ENCODE measurements at places on chromosomes 16 and 17.

- no peak for DNase-seq
These were observed 27.5 kb downstream of the ASPA start for GRCh38 chr17:3503285-3503684.

- DNase-seq = no peak
These were observed 17.3 kb downstream of the BAHCC1 start for GRCh38 chr17:81412490-81413093.

GRCh38 chr17:57395721-57396321 lies 139.5 kb downstream of the MSI2 start:
- DNase-seq = no peak

DNA sequence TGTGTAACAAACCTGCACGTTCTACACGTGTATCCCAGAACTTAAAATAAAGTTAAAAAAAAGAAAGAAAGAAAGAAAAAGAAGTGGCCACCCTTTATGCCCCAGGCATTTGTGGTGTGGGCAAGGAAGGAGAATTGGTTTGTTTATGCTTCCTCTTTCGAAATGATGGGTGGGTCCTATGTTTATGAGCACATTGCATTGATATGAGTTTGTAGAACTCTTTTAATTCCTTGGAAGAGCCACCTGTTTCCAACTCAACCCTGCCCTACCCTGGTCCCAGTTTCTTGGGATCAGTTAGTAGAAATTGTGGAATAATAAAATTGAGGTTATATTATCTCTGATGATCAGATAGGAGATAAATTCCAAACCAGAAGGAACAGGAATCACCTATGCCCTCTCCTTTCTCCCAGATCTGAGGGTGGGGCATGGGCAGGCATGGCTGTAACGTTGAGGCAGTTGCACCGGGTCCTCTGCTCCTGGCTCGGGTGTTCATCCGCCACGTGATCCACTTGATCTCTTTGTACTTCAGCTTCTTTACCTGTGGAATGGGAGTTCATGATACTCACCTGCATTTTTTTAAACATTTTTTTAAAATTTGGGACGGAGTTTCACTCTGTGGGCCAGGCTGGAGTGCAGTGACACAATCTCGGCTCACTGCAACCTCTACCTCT lies 15.9 kb downstream of the CHAD start:
- no peak for DNase-seq

DNA sequence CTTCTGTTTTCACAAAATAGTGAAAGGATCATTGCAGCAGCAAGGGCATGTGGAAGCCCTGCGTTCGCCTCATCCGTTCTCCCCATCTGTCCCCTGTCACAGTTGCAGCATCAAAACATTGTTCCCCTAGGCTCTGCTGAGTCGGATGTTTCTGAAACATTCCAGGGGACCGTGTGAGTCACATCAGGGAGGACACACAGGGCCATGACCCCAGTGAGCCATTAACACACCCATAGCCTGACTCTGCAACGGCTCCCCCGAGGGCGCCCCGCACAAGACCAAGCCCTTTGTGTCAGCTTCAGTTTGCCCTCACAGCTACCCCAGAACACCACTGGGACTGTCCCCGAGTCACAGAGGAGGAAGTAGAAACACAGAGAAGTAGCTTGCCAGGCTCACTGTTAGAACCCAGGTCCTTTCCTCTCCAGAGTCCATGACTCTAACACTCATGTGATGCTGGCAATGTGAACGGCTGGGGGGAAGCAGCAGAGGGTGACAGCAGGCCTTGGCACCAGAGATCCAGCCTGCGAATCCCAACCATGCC lies 63.3 kb upstream of the HSBP1 start:
- no peak for DNase-seq

DNA sequence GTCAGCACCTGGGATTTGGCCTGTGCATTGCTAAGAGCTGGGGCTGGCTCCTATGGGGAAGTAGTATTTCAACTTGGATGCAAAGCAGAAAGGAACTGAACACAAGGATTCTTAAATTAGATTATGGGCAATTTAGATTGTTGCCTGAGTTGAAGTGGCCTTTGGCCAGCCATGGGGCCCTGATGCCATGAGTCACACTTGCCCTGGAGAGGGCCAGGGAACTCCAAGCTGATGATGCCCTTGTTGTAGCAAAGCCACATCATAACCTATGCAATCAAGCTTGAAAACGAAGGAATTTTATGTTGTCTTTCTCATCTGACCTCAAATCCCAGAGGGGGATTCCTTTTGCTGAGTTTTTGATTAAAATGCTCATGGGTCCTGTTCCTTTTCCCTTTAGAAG lies 3.9 kb upstream of the SPATA32 start:
- no peak for DNase-seq

DNA sequence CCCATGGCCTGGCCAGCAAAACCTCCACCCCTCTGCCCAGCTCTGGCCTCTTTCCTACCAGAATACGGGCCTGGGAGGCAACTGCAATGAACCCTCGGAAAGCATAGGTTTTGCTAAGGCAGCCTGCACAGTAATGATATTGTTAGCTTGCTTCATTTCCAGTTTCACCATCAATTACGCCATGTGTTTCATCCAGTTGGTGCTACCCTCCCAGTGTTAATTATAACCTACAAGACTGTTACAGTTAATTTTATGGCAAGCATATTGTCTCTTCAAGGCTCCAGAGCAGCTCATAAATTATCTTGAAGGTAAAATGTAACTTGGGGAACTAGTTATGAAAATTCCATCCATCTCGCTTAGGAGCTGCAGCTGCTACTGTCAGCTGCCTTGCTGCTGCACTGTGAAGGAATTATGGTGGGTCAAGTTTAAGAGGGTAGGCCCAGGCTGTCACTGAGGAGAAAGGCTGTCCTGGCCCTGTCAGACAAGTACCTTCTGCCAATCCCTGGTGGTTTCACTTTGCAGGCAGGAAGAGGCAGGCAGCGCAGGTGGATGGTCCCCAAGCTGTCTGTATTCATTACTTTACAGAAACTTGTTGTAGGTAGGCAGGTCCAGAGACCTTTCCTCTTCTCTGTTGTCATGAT lies 242.9 kb downstream of the FTO start:
- no peak for DNase-seq

DNA sequence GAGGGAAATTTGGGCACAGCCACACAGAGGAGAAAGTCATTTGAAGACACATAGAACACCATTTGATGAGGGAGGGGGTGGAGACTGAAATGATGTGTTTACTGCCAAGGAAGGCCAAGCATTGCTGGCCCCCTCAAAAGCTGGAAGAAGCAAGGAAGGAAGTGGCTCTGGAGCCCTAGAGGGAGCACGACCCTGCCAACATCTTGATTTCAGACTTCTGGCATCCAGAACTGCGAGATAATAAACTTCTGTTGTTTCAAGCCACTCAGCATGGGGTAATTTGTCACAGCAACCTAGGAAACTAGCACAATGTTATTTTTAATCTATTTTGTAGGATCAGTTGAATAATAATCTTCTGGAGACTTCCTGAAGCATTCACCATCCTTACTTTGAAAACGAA lies 314.8 kb upstream of the GOT2 start:
- DNase-seq = no peak

DNA sequence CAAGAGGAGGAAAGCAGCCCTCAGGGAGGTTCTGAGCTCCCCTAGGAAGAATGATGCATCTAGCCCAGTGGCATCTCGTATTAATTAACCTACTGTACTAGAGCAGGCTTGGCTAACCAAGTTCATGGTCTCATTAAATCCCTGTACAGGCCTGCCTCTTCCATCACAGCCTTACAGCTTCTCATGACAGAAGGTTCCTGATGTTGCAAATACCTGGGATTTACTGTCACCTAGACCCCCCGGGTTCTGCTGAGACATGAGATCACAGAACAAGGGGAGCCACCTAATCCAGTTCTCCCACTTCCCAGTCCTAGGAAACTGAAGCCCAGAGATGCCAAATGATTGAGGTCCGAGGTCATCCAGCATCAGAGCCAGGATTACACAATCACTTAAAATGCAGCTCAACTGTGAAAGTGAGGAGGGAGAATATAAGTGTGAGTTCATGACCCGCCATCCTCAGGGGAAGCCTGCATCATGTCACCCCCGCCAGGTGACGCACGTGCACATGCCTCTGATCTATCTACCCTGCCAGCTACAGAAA lies 23.9 kb downstream of the ACLY start:
- no peak for DNase-seq

- DNase-seq = no peak
These were observed 64.9 kb downstream of the ARHGAP17 start for GRCh38 chr16:24950275-24950674.

- no peak for DNase-seq
These were observed 8.0 kb upstream of the XYLT2 start for GRCh38 chr17:50337956-50338355.

DNA sequence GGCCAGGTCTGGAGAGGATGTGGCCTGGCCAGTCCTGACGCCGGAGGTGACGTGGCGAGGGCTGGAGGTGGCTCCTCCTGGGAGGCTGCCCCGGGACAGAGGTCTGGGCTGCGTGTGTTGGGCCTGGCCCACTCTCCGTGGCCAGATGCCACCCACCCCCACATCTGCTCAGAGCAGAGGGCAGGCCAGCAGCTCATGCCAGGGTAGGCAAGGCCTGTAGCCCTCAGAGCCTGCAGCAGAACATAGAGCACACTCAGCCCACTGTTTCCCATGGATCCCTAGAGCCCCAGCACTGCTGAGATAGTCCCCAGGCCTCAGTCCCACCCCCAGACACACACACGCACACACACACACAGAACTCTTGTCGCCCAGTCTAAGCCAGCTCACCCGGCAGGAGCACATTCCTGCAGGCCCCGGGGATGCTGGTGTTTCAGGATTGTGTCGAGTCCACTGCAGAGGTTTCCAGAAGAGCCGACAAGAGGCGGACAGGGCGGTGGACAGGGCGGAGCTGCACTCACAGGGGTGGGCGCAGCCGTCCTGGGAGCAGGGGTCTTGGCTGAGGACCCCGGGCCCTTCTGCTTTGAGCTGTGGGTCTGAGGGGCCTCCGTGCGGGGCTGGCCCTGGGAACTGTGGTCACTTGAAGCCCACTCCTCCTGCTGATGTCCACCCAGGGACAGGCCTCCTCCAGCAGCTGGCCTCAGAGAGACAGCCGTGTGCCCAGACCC lies 33.4 kb downstream of the SOX8 start:
- no peak for DNase-seq

DNA sequence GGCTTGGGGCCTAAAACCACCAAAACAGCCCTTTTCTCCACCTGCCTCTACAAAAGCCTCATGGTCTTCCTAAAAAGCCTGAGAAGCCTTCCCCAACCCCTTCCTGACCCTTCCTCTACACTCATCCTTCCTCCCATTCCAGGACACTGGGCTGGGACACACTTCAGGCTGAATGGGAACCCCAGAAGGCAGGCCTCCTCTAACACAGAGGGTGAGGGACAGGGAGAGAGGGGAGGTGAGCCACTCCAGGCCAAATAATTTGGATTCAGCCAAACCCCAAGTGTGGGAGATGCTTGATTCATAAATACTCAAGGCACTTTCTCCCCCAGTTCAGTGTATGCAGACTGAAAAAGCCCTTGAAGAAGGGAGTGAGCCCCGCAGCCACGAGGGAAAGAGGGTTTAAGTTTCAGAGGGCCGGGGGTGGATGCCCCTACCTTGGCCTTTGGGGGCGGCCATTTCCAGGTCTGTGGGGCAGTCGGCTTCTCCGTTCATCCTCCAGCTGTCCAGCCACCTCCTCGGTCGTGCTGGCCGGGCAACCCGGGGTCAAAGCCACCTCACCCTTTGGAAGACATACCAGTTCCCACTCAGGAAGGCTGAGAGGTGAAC lies 1.6 kb downstream of the UBTF start:
- no peak for DNase-seq
